ENCODE measurements at places on chromosomes 11 and 22.

DNA sequence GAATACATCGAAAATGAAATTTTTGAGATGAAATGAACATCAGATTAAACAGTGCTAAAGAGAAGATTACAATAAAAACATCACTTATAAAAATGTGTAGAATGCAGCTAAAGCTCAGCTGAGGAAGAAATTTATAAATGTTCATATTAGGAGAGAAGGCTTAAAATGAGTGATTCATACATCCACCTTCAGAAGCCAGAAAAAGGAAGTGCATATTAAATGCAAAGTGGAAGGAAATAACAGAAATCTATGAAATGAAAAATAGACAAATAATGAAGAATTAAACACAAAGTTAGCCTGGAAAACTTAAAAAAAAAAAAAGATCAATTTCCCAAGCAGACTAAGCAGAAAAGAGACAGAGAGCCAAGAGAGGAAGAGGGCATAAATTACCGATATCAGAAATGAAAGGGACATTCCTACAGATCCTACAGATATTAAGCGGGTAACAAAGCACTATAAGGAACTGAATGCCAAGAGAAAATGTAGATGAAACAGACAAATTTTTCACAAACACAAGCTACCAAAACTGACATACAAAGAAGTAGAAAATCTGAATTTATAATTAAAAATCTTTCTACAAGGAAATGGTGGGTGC lies 7.2 kb upstream of the MOB2 start:
- no peak for DNase-seq

DNA sequence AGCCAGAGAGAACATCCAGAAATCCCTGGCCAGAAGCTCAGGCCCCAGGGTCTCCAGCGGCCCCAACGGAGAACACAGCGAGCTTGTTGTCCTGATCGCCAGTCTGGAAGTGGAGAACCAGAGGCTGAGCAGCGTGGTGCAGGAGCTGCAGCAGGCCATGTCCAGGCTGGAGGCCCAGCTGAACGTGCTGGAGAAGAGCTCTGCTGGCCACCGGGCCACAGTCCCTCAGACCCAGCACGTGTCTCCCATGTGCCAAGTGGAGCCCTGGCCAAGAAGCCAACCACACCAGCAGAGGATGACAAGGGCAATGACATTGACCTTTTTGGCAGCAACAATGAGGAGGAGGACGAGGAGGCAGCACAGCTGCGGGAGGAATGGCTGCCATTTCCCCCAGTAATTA lies 20.6 kb upstream of the SCGB1D1 start:
- no peak for DNase-seq

- DNase-seq = peak; percentile 42
Measured at GRCh38 chr22:21712751-21713427, 22.7 kb downstream of the YPEL1 start.

- DNase-seq = no peak
Measured at GRCh38 chr11:103681855-103682254, 354.6 kb upstream of the DDI1 start.

DNA sequence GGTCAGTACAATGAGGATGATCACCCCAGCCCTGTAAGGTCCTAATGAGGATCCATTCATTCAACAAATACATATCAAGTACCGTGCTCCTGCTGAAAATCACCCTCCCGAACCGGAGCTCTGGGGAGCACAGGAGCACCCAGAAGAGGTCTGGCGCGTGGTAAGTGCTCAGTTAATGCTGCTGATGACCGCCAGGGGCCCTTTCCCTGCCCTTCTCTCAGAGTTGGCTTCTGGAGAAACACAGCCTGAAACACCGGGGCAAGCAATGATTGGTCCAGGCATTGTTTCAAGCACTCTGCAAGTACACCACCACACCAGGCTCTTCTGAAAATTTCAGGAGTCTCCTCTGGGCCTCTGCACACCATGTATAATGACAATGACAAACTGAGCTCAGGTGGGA lies 3.8 kb upstream of the CCDC86 start:
- DNase-seq = no peak

- DNase-seq = no peak
Measured at GRCh38 chr11:23574149-23574548, 713.9 kb upstream of the CCDC179 start.

DNA sequence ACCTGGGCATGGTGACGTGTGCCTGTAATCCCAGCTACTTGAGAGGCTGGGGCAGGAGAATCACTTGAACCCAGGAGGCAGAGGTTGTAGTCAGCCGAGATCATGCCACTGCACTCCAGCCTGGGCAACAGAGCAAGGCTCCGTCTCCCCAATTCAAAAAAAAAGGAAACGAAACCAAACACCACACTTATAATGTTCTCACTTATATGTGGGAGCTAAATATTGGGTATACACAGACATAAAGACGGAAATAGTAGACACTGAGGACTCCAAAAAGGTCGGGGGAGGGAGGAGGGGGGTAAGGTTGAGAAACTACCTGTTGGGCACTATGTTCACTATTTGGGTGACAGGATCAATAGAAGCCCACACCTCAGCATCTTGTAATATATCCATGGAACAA lies 94.3 kb downstream of the GAB2 start:
- no peak for DNase-seq

DNA sequence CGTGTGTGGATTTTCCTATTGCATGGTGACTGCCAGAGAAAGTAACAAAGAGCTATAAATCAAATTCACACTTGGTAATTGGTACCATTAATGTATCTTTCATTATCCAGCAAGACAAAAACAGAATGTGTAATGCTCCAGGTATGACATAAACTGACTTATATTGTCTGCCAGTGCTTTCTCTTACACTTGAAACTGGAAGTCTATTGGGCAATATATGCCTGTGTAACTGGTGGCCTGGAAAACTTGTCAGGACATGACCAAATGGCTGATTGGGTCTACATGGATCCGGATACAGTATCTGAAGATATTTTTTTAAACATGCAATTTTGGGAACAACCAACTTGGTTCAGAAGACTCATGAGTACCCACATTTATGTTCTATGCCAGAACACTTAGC lies 174.6 kb upstream of the ARHGAP42 start:
- no peak for DNase-seq

DNA sequence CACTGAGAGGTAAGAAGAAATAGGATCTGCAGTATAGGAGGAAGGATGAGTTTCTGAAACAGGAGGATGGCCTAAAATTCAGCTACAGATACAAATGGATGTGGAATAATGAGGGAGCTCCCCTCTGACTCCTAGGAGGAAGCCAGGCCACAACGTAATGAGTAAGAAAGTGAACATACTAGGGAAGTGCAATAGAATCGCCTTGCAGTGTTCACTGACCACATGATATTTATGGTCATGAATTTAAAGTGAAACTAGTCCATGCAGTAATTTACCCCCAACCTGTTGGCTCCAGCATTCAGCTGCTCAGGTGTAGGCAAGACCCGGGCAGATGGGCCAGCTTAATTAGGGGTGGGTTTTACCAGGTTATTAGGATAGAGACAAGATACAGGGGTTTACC lies 101.7 kb downstream of the DEUP1 start:
- DNase-seq = no peak

DNA sequence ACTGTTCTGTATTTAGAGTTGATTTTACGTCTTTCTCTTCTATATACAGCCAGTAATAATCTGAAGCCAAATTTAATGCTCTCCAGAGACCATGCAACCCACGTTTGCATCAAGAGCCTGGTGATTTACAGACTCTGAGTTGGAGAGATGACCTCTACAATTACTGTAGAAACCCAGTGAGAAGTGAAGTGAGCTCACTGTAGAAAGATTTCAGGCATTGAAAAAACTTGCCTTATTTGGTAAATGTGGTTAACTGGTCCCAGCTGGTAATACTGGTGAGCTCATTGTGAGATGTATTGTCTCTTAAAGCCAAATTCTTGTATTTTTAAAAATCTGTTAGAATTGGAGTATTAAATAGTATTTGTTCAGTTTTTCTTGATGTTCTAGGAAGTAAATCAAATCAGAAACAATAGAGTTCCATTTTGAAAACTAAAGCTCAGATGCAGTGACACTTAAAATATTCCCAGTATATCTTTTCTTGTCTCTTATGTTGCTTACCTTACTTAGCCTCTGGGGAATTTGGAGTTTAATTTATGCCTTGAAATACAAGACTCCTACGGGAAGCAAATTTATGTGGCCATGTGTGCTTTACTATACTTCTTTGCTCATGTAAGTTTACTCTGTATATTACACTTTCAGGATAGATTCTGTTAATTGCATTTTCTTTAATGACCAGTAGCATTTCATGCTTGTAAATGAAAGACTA lies 189.9 kb downstream of the ARHGAP42 start:
- no peak for DNase-seq

DNA sequence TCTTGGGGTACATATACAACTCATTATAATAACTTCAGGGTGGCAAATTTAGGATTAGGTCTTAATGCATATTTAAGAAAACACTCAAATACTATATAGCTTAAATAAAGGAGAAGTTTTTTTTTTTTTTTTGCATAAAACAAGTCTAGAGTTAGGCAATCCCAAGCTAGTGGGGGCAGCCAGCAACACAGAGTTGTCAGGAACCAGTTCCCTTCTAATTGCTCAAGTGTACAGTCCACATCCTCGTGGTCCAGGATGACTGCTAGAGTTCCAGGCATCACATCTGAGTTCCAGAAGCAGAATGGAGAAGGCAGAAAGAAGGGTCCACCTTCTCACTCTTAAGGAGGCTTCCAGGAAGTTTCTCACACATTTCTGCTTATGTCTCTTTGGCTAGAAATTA lies 261.9 kb upstream of the PLET1 start:
- DNase-seq = no peak

- DNase-seq = no peak
Measured at GRCh38 chr11:103070142-103070541, 21.8 kb downstream of the DCUN1D5 start.

GRCh38 chr22:35860087-35860733 lies 142.5 kb downstream of the APOL5 start:
- no peak for DNase-seq

DNA sequence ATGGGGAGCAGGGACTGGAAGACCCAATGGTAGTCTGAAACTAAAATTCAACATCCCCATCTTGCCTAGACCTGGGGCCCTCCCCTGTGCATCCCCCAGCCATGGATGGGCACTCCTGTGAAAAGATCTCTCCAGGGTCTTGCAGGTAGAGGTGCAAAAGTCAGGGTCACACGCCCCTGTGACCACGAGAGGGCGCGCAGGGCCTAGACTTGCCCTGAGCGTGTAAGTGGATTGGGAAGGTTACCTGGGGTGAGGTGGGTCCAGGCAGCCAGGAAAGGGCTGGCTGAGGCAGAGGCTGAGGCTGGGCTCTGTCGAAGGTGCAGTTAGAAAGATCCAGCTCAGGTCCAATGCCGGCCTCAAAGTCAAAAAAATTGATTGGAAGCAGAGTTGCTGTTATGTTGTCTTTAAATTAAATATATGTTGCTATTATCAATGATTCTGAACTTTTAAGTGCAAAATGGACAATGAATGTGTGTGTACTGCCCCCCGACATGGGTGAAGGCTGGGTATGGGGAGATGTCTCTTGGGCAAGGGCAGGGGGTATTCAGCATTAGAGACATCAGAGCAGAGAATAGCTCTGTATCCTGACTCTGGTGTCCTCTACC lies 4.8 kb upstream of the POU2F3 start:
- DNase-seq = peak; percentile 31

DNA sequence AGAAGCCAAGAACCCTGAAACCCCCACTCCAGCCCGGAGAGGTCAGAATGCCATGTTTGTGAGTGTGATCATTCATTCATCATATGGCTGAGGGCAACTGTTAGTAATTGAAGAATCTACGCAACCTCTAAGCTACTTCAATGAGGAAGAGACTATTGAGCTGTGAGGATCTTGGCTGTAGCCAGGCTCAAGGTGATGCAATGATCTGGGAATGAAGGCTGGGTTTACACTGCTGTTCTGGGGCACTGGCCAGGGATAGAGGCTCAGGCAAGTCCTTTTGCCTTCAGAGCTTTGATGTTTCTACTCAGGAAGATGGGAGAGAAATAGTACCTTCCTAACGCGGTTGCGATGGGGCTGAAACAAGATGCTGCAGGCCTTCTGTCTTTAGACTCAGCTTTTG lies 12.9 kb downstream of the CRYBB2 start:
- DNase-seq = no peak

DNA sequence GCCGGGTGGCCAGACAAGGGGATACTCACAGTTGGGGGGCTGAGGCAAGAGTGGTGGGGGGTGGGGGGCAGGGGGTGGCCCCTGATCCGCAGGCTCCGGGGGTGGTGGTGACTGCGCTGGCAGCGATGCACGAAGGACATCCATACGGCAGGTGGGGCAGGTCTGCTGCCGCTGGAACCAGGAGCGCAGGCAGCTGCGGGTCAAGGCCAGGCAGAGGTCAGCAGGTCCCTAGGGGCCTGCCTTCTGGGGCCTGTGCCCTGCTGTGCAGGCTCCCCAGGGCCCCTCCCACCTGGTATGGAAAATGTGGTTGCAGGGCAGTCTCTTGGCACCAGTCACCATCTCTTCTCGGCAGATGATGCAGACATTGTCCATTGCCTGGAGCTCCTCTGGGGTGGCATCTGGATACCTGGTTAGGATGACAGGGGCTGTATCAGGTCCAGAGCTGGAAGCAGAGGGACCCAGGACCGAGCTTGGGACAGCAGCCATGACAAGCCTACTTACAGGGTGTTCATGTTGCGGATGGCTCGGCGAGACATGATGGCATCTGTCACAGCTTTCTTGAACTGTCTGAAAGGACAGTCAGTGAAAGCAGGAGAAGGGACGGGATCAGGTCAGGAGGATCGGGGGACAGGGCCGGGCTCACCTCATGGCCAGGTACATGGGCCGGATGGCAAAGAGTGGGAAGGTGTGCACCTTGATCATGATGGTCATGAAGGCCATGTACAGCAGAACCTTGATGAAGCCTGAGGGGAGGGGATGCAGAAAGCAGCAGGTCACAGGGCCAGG lies 3.5 kb downstream of the SYVN1 start:
- no peak for DNase-seq

DNA sequence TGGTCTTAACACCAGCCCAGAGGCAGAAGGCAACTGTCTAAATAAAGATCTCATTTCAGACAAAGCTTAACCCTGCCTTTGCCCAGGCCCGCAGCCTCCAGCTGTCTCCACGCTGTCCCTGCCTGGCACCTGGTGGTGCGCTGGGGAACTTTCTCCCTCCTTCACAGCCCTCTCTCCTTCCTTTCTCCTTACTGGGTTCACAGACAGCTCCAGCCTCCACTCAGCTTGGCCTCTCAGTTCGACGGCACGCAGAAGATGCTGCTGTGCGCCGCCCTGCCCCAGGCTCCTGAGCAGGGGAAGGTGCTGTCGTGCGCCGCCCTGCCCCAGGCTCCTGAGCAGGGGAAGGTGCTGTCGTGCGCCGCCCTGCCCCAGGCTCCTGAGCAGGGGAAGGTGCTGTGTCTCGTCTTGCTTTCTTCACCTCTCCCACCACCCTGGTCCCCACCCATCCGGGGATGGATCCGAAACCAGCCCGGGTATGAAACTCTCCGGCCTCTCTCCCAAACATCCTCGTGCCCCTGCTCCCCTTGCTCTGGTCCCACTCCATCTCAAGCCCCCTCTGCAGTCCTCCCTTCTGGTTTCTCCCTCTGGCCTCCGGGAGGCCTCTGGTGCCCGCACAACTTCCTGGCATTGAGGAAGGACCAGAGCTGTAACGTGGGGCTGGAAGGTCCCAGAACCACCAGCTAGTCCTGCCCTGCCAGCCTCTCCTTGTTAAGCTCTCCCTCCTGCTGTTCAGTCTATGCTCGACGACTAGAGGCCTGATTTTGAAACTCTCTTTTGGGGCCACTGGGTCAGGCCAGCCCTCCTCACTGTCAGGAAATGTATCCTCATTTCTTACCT lies 22.9 kb upstream of the JAM3 start:
- no peak for DNase-seq
